ENCODE measurements at places on chromosomes 1 and 21.
A peak's percentile ranks its signal among the peaks of the same experiment; 100 is the strongest.

- DNase-seq, result no peak
Measured at GRCh38 chr1:154611150-154611862, 3.3 kb upstream of the ADAR start.

GRCh38 chr1:110630839-110631663 lies 24.9 kb upstream of the KCNA2 start:
- peak; percentile 74 for DNase-seq

GRCh38 chr1:178367151-178367550 lies 129.6 kb downstream of the CLEC20A start:
- no peak for DNase-seq

GRCh38 chr1:15843826-15844572 lies 3.5 kb upstream of the SPEN start:
- DNase-seq, result no peak

DNA sequence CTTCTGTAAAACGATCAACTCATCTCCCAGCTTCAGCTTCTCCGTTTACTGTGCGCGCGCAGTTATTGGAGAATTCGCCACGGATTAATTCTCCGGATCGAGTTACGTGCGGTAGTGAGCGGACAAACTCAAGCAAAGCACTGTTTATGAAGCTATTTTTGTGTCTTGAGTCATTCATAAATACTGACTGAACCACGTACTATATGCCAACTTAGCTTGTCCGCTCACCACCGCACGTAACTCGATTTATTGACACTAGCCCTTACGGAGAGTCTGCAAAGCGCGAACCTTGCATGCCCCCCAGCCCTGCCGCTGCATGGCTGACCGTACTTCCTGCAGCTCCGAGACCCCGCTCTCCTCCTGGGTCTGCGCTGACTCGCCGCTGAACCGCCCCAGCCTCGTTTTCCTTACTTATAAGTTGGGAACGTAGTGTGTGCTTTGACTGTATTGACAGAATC lies 773 bp downstream of the CHD1L start:
- DNase-seq, result no peak
